ENCODE measurements at places on chromosomes 11 and 22.

DNA sequence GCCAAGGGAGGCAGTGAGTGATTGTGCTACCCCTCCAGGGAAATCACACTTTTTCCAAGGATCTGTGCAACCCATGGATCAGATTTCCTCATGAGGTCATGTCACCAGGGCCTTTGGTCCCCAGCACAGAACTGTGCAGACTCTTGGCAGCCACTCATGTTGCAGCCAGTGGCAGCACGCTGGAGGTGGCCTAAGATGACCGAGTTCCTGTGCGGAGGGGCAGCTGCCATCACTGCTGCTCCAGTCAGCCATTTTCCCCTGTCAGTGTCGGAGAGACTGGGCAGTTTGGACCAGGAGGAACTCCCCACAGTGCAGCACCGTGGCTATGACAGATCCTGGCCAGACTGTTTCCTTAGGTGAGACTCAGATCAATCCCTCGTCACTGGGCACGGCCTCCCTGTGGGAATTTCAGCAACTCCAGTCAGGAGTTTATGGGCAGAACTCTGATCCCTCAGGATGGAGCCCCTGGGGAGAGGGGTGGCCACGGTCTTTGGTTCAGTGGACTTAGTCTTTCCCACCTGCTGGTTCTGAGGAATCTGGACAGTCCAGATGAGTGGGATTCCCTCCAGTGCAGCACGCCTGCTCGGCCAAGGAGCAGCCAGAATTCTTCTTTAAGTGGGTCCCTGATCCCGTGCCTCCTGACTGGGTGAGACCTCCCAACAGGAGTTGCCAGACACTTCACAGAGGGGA, 194.6 kb upstream of the CARD18 start:
- no peak for DNase-seq

- no peak for DNase-seq
Observed at GRCh38 chr11:271319-271715, 6.9 kb upstream of the NLRP6 start.

DNA sequence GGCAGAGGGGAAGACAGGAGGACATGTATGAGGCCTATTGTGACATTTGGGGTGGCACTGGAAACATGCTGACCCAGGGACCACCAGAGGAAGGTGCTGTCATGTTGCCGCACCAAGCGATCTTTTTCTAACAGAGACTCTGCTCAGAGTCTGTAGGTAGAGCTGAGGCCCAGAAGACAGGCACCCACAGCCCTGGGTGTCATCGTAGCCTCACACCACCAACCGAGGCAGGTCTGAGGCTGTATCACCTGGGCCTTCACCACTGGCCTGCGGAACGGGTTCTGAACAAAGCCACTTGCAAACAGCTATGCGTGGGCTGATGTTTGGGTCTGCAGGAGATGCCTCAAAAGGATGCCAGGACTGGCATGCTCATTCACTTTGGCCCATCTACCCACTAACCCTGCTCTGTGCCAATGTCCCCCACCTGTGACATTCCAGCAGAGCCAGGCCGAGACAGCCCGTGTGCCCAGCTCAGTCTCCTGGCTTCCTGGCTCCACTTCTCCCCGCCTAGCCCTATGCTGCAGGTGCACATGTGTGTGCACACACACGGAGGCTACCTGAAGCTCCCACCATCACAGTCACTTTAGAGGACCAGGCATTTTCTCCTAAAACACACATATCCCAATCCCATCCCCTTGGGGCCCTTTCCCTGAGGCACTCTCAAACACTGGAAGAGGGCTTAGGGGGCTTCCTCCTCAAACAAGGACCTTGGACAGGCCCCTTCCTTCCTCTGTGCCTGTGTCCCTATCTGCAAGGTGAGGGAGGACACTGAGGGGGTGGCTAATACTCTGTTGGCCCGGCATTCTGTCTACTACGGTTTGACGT, 3.6 kb downstream of the TRIM29 start:
- no peak for DNase-seq

- DNase-seq: no peak
Observed at GRCh38 chr11:87366346-87366745, 328.6 kb downstream of the TMEM135 start.

DNA sequence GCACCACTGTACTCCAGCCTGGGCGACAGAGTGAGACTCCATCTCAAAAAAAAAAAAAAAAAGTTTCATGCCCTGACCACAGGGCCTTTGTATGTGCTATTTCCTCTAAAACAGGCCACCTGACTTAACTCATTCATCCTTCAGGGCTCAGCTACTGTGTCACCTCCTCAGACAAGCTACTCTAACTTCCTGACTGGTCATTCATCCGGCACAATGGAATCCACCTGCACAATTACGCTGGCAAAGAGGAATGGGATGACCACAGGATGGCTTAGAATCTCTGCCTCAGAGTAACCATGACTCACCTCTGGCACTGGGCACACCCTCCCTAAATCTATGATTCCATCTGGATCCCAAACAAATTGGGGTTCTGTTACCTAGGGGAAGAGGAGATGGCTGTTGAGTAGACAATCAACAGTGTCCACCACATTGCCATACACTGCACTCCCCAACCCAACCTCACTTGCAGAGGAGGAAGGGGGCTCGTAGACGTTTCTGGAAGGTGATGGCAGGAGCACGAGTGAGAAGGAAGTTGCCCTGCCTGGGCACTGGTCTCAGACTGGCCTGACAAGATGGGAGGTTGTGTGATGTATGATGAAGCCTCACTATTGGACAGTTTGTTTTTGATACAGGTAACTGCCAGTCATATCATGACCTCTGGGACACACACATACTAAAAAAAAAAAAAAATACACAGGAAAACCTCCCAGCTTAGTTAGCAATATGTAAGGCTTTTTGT, 22.8 kb upstream of the HMOX1 start:
- DNase-seq: no peak

GRCh38 chr11:58616594-58616993, 5.9 kb upstream of the CNTF start:
- DNase-seq: no peak

DNA sequence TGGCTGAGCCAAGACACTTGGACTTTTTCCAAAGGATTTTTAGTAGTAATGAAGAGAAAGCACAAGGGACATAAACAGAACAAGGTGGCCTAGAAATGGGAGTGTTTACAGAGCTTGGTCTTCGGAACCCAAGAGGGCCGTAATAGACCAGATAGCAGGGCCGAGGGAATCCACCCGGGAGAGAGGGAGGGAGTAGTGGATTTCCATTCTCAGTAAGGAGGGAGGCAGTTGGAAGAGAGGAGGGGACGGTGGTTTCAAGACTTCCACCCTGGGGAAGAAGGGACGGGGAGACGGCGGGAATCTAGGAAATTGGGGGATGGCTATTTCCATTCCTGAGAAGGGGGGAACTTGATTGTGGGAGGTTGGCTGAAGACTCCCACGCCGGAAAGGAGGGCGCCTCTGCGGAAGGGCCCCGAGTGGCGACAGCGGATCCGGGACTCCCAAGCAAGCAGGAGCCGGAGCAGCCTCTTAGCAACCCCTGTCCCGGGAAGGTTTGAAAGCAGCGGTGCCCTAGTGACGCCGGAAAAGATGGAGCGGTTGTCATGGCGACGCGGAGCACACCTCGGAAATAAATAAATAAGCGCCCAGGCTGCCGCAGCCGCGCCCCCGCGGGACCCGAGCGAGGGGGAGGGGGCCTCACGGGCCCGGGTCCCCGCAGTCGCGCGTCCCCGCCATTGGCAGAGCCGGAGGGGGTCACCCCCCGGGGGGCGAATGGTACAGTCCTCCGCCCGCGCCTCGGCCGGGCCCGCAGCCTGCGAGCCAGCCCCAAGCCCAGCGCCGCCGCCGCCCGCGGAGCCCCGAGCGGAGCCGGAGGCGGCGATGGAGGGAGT, 31.6 kb downstream of the EIF3F start:
- DNase-seq: peak; percentile 76

GRCh38 chr22:21634844-21635243, 2.3 kb downstream of the CCDC116 start:
- no peak for DNase-seq

DNA sequence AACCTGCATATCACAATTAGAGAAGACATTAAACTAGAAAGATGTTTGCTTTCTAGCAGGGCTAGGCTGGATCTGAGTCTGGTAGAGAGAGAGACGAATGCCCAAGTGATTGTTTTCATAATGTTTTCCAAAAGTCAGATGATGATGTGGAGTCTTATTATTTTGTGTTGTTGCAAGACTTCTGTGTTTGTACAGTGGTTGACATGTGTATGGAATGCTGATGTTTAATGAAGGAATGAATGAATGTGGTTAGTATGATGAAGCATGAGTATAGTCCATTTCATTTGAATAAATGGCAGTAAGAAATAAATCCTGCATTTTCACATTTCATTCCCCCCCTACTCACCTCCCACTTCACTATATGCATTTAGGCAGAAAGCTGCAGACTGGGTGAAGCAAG, 69.6 kb downstream of the PPP2R1B start:
- no peak for DNase-seq

Measured in activated naive CD4-positive, alpha-beta T cell treated with Interleukin-2 at 50 U/mL for 16 hours (primary cell).